Non-pigmented ciliary epithelial cell (primary cell): ENCODE measurements at places on chromosomes 13 and 19.

- no peak for DNase-seq
These were observed 44.8 kb upstream of the FLT1 start for GRCh38 chr13:28539625-28540286.

DNA sequence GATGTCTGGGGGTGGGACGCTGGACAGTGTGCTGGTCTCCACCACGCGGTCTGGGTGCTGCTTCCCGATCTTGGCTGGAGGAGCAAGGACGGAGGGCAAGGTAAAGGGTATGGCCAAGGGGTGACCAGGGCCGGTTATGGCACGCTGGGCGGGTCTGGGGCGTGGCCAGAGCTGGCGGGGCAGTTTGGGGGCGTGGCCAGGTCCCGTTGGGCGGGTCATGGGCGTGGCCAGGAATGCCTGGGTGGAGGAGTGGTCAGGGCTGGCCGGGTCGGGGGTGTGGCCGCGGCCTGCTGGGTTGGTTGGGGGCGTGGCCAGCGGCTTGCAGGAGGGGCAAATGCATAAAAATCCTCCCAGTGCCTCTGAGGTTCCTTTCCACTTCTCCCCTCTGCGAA is 19.2 kb downstream of the GPX4 start:
- no peak for DNase-seq

DNA sequence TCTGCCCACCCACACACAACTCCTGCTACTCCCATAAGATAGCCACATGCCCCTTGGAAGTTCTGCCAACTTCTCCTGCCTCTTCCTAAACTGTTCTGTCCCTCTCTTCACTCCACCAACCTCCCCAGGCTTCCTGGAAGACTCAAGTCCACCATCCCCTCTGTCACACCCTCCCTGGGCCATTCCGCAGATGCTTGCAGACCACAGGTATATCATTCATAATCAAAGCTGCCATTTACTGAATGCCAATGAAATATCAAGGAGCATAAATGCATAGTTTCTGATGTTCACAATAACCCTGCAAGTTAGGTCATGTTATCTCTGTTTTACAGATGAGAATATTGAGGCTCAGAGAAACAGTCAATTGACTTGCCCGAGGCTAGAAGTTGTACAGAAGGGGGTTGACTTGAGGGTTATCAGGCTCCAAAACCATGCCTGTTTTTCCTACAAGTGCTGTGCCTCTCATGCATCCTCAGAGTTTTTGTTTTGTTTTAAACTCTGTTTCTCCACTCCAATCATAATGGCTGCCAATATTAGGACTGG is 135.6 kb downstream of the SLC7A1 start:
- no peak for DNase-seq

DNA sequence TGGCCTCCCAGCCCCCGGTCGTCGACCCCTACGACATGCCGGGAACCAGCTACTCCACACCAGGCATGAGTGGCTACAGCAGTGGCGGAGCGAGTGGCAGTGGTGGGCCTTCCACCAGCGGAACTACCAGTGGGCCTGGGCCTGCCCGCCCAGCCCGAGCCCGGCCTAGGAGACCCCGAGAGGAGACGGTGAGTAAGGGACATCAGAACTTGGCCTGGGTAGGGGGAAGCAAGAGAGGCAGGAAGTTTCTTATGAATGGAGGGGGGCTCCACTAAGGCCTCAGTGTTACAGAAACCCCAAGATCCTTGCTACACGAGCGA is 2.9 kb downstream of the FOSB start:
- no peak for DNase-seq

GRCh38 chr13:49295244-49295643 is 47.5 kb downstream of the CDADC1 start:
- DNase-seq, result no peak

- no peak for DNase-seq
These were observed 17.1 kb upstream of the WASF3 start for GRCh38 chr13:26540334-26540733.

GRCh38 chr19:48506138-48506733 is 5.4 kb downstream of the LMTK3 start:
- no peak for DNase-seq

DNA sequence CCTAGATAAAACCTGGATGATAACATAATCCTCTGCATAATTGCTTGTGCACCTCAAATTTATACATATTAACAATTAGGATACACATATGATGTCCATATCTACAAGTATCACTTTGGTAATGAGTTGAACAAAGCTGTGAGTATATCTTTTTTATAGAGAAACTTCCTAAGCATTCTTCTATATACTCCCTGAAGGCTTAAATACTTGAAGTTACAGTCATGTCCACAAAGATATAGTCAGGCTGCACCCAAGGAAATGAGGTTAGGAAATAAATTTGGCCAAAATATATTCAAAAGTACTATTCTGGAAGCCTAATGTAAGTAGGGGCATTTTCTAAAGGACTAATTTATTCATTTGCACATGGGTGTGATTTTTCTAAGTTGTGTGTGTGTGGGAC is 761.5 kb downstream of the PCDH9 start:
- DNase-seq, result no peak

DNA sequence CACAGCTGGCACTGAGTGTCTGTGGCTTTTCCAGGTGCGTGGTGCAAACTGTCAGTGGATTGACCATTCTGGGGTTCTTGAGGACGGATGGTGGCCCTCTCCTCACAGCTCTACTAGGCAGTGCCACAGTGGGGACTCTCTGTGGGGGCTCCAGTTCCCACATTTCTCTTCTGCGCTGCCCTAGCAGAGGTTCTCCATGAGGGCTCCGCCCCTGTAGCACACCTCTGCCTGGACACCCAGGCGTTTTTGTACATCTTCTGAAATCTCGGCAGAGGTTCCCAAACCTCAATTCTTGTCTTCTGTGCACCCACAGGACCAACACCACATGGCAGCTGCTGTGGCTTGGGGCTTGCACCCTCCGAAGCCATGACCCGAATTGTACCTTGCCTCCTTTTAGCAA is 9.2 kb downstream of the ZNF627 start:
- DNase-seq, result no peak

GRCh38 chr19:57436417-57436816 is 1.3 kb downstream of the ZNF749 start:
- no peak for DNase-seq

DNA sequence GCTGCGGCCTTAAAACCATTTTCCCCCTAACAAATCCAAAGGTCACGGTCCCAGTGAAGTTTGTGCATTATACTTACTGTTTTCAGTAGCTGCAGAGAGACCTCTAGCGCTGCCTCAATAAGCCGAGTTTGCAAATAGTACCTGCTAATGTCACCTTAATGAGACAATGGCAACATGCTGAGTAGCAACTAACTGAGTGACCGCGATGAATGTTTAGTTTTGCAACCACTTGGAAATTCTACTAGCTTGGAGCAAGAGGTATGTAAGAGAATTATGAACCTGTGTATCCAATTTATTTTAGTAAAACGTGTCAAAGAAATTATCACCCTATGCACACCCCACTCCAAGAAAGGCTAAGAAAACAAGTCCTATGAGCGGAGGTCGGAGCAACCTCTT is 1.2 kb downstream of the KPNA3 start:
- no peak for DNase-seq

- no peak for DNase-seq
These were observed 442 bp downstream of the RAB8A start for GRCh38 chr19:16111909-16112752.

DNA sequence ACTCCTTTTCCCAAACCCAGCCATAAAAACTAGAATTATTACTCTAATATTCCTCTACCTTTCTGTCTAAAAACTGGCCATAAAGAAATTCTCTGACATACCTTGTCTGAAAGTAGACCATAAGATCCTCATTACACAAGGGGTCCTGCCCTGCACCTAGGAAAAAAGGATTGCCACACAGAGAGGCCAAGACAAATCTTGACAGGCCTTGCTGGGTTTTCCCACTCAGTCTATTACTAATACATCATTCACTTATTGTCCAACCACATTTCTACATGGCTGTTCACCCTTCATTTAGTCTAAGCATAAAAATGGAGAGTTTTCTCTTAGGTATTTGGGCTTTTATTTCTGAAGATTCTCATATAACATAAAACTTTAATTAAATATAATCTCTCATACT is 319.8 kb downstream of the PCDH20 start:
- no peak for DNase-seq

DNA sequence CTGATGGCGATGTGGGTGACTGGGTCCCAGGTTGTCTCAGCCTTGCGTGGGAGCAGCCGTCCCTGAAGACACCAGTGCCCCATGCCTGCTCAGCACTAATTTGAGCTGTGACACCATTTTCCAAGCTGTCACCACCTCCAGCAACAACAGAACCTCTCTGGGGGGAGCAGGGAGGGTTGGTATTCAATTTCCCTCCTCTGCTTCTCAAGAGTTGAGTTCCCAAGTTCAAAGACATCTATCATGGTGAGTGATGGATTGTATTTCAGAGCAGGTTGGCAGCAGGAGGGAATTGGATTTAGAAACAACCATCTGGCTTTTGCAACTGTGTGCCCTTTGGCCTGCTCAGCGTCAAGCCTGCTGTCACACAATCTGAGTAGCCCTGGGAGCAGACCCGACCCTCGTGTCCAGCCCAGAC is 46.9 kb upstream of the UQCRFS1 start:
- no peak for DNase-seq

- DNase-seq, result no peak
These were observed 9.2 kb downstream of the CYP2B6 start for GRCh38 chr19:41000310-41000737.

- no peak for DNase-seq
These were observed 51.7 kb upstream of the DOCK9 start for GRCh38 chr13:99029576-99029975.

GRCh38 chr19:7617172-7617571 is 12.2 kb downstream of the XAB2 start:
- DNase-seq, result no peak

GRCh38 chr19:3368848-3369336 is 2.5 kb downstream of the NFIC start:
- DNase-seq, result no peak

DNA sequence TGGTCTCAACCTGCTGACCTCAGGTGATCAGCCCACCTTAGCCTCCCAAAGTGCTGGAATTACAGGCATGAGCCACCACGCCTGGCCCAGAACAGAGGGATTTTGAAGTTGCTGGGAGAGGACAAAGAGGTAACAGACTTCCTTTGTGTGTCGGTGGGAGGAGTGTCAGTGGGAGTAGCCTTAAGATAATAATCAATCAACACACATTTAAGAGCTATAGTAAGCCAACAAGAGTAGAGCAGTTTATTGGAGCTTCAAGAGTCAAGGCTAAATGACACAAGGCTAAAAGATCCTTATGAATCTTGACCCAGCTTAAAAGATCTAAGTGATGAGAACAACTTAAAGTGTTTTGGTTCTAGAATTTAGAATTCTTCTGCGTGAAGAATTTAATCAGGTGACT is 47.3 kb upstream of the NBEA start:
- DNase-seq, result no peak

DNA sequence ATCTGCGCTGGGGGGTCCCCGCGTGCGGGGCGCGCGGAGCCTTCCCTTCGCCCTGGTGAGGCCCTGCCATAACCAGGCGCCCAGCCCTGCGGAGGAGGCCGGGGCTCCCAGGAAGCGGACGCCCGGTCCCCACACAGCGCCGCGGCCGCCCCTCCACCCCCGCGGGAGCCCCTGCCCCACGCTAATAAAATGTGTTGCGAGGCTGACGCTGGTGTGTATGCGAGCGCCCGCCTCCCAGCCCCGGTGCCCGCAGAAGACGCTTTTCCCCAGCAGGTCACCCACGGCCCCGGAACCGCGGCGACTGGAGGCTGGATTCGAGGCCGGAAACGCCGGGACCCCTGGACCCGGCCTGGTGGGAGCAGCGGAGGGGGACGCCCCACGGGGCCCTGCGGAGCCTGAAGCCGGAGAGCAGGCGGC is 12.1 kb upstream of the CDC34 start:
- DNase-seq, result no peak

DNA sequence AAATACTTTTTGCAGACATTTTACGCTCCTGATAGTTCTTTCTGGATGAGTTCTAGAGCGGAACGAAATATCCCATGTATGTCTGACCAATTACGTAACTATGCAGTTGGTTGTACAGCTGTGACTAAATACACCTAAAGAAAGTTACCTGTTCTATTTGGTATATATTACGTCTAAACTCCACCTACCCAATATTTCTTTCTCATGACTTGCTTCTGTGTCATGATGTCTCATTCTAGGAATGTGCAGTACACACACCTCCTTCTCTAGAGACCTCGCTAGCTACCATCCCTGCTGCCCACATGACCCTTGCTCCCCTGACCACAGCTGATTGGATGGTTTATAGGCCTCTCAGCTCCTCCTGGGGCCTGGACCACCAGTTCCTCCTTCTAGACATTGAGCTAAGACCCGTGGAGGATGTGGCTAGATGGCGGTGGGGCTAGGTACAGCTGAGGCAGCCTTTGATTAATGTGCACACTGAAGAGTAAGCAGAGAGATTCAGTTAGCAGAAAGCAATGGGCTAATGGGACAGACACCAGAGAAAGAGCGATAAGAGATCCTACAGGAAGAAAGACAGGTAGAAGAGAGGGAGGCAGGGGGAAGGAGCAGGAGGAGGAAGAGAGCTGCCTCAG is 422.1 kb downstream of the COG6 start:
- DNase-seq, result no peak

- DNase-seq, result no peak
These were observed 338.6 kb downstream of the KCNRG start for GRCh38 chr13:50353651-50354415.
